ENCODE measurements at places on chromosomes 1 and 21.

- DNase-seq, result no peak
Measured at GRCh38 chr1:206907304-206907991, 10.2 kb downstream of the IL24 start.

- DNase-seq, result no peak
Measured at GRCh38 chr1:211738691-211739301, 63.4 kb upstream of the NEK2 start.

GRCh38 chr1:68828013-68828412 is 331.1 kb upstream of the DEPDC1 start:
- no peak for DNase-seq

- no peak for DNase-seq
Measured at GRCh38 chr1:29397256-29397590, 160.9 kb downstream of the PTPRU start.

- no peak for DNase-seq
Measured at GRCh38 chr1:203133970-203134725, 6.6 kb downstream of the ADORA1 start.

- no peak for DNase-seq
Measured at GRCh38 chr1:236287356-236287755, 5.6 kb upstream of the ERO1B start.

- DNase-seq, result peak; percentile 86
Measured at GRCh38 chr1:86154571-86155050, 2.0 kb downstream of the COL24A1 start.

DNA sequence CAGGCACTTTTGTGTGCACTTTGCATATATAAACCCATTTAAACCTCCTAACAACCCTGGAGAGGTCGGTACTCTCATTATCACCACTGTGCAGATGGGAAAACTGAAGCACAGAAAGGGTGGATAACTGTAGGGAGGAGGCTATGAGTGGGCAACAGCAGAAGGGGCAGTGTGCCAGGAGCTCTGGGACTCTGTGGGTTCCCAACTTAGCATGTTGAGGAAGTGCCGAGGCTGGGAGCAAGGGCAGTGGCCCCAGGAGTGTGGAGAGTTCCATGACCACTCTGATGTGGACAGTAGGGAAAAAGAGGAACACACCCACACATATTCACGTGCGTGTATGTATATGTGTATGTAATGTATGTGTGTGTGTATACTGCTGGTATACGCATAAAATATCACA is 25.7 kb upstream of the KCNC4 start:
- DNase-seq, result no peak

DNA sequence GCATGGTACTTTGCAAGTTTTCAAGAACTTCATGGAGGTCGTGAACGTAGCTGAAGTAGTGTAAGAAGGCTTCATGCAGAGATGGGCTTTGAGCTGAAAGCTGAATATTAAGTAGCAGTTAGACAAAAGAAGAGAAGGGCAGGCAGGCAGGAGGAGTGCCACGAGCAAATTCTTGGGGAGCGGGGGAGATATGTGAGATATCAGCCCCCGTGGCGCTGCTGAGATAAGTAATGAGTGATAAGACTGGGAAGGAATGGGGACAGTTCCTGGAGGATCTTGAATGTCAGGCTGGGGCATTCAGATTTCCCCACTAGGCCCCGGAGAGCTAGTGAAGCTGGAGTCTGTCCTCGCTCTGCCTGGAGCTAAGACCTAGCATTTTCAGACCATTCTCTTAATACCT is 27.9 kb upstream of the KIRREL1 start:
- DNase-seq, result no peak

DNA sequence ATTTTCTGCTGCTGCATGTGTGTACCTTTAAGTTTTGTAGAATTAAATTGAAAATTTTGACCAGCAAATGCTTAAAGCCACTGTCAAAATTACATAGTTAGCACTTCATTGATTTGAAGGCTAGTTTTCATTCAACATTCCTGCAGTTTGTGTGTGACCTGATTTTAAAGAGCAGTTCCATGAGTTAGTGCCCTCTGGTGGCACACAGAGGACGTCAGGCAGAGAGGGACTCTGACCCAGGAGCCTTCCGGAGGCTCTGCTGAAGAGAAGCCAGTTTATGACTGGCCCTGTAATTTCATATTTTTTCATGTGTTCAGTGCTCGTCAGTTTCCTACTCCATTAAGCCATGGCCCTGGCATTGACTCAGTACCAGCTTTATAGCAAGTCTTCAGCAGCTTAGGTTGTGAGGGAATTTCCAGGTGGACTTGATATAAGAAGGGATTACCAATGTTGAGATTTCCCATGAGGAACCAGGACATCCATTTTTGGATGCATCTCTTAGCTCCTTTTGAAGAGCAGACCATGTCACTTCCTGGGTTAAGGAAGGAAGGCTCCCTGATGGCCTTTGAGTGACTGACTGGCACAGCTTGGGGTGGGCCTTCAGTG is 104.7 kb downstream of the CAMTA1 start:
- peak; percentile 26 for DNase-seq

- no peak for DNase-seq
Measured at GRCh38 chr1:100875228-100875627, 19.4 kb downstream of the EXTL2 start.

GRCh38 chr1:175628548-175629317 is 114.7 kb downstream of the TNR start:
- no peak for DNase-seq

DNA sequence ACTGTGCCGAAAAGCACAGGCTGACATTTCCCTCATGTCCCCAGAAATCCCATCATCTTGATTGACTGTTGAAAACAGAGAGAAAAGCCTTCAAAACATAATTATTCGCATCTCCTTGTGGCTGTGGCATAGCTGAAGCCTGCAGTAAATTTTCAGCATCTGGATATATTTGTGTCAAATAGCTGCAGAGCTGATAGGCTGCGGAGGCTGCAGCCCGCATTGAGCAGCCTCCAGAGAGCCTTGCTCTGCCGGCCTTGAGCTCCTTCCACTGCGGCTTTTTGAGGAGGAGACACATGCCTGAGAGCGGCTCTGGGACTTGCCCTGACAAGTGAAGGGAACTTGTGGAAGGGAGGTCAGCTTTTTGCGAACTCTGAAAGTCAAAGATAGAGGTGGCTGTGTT is 144.7 kb downstream of the RYR2 start:
- DNase-seq, result no peak

- no peak for DNase-seq
Measured at GRCh38 chr1:92883297-92883696, 51.5 kb downstream of the RPL5 start.

- no peak for DNase-seq
Measured at GRCh38 chr1:229169399-229169798, 101.5 kb upstream of the RAB4A start.

DNA sequence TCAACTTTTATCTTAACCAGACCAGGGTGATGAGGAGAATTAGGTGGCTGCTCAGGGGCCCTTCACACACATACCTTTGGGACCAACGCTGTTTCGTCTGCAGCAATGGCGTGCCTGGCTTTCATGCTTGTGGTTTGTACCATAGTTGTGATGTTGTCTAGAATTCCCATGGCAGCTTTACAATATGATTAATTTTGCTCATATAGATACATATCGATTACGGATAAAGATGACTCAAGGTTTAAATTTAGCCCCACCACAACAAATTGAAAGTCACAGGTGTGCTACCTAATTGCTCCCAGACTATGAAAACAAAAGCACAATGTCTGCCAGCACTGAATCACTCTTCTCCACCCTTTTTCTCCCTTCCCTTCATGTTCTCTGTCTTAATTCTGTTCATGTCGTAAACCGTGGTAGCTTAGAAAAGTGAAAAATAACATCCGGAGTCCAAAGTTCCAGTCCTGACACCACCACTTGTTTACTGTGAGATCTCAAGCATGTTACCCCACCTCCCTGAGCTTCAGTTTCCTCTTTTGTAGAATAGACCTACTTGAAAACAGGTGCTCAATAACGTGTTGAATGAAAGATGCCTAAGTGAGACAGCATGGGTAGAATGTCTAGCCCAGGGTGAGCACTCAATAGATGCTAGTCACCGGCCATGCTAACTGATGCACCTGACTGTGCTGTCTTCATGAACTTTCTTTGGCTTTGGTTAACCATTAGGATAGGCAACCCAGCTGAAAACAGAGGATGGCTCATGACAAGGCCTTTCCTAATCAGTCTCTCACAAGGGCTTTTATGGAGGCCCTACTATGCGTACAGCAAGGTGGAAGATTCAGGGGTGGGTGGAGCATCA is 22.1 kb upstream of the JUN start:
- DNase-seq, result no peak

DNA sequence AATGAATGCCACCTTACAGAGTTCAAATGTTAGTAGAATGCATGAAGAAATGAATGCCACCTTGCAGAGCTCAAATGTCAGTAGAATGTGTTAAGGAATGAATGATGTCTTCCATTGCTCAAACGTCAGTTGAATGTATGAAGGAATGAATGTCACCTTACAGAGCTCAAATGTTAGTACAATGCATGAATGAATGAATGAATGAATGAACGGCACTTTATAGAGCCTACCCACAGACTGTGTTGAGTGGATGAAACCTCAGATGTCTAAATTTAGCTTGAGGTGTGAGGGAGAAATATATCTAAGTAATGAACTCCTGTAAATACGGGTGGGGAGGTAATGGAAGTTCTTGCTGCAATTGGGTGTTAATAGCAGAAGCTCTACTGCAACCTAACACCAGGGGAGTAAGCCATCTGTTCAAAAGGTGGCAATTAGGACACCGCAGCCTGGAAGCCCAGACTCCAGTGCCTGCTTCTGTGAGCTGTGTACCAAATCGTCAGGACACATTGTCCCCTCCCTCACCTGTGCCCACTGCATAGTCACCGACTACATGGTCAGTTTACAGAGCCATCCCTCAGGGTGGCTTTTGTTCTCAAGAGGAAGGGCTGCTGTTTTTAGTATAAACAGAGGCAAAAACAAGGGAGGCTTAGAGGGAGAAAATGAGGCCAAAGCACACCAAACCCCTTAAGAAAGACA is 26.7 kb downstream of the SUSD4 start:
- no peak for DNase-seq

- DNase-seq, result no peak
Measured at GRCh38 chr1:84988588-84988987, 8.3 kb downstream of the MCOLN2 start.
